Cerebellar cortex (tissue), 1 donor: ENCODE measurements at places on chromosomes 2 and 18.

GRCh38 chr2:135664623-135665068, 77.0 kb upstream of the UBXN4 start:
- no peak for DNase-seq

DNA sequence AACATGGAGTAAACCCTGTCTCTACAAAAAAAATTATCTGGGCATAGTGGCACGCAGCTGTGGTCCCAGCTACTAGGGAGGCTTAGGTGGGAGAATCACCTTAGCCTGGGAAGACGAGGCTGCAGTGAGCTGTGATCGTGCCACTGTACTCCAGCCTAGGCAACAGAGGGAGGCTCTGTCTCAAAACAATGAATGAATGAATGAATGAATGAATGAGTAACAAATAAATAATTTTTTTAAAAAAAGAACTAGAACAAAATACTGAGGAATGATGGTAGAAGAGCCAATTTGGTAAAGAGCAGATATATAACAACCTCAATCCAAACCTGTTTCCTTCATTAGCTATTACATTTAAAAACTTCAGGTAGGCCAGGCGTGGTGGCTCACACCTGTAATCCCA, 60.1 kb downstream of the STRN start:
- DNase-seq = no peak

DNA sequence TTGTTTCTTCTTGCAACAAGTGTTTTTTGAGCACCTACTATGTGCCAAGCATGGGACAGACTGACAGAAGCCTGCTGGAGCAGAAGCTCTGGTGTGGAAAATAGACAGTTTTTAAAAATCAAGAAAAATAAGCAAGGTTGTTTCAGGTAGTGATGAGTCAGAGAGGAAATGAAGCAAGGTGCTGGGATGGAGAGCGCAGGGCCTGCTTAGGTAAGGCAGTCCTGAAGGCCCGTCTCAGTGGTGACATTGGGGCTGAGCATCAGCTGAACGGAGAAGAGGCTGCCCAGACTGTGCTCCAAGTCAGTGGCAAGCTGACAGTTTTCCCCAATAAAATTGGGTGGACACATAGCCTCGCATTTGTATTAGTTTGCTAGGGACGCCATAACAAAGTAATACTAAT, 263.6 kb downstream of the SS18 start:
- no peak for DNase-seq

GRCh38 chr2:150716186-150716585, 228.7 kb upstream of the RND3 start:
- no peak for DNase-seq

- no peak for DNase-seq
These were observed 53.2 kb upstream of the SEC11C start for GRCh38 chr18:59086522-59086921.

DNA sequence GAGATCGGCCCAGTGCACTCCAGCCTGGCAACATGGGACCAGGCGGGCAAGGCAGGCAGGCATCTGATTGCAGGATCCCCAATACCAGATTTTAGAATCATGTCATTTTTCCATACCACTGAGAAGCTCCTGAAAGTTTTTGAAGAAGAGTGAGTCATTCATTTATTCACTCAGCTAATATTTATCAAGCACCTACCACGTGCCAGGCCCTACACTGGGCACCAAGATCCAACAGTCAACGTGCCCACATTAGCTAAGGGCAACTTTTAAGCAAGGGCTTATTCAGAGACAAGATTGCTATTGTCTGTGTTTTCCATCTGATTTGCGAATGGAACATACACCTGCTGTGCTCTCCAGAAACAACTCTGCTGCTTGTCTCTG, 126.8 kb upstream of the LGALSL start:
- DNase-seq = no peak

DNA sequence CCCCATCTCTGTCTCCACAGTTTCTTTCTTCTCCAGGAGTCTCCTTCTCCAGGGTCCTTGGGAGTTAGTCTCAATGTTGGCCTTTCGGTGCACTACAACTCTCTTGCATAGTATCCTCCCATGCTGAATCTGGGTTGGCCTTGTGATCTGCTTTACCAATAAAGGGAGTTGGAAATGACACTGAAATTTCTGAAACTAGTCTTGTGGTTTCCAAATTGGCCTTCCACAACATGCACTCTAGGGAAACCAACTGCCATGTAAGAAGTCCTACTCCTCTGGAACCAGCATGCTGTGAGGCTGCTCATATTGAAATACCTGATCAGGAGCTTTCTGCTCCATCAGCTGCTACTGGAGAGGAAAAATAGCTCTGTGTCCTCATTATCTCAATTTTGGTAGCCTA, 9.9 kb upstream of the ABHD3 start:
- no peak for DNase-seq

- DNase-seq = no peak
These were observed 132.7 kb downstream of the SCG2 start for GRCh38 chr2:223469270-223470046.

GRCh38 chr2:164976301-164976700, 21.0 kb upstream of the SLC38A11 start:
- no peak for DNase-seq

DNA sequence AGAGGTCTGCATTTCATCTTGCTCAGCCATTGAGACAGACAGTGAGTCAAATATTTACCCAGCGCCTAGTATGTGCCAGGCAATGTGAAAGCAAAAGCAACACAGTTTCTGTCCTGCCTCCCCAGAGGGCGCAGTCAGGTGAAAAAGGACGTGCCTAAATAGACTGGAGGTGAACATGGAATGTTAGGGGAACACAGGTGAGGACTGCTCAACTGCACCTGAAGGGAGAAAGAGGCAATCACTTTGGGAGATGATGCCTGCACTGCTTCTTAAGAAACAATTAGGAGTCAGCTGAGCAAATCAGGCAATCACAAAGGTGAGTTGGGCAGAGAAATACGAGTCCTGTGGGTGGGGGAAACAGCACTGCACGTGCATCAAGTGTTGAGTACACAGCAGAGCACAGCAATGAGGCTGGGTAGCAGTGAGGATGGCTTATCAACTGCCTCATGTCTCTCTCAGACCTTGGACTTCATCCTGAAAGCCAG, 218.3 kb upstream of the SMAD7 start:
- DNase-seq = peak; percentile 16

DNA sequence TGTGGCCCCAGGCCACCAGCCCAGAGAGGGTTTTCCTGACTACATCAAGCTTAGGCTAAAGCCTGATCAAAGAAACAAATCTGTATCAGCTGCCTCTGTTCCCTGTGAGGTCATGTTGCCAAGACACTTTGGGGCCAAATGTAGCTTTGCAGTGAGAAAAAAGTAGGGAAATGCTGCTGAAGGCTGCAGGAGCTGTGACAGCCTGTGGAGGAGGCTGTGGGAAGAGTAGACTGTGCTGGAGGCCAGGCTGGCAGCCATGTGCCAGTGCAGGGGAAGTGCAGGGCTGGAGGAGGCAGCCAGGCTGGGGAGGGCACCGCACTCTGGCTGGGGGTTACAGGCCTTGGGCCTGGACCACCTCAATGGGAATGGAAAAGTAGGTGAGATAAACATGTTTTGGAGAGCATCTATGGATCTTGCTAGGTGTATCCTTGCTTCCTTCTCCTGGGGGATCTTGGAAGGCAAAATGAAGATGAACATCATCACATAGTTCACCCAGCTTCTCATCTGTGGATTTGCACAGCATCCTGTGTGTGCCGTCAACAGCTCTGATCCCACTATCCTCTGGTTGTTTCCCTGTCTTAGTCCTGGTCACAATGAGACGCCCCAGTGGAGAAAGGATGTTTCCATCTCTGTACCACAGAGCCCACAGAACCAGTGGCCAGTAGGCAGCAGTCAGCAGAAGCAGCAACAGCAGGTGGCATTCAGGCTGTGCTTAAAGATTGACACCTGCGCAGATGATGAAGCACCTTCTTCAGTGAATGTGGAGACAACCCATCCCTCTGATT, 103.8 kb upstream of the COPS8 start:
- no peak for DNase-seq

DNA sequence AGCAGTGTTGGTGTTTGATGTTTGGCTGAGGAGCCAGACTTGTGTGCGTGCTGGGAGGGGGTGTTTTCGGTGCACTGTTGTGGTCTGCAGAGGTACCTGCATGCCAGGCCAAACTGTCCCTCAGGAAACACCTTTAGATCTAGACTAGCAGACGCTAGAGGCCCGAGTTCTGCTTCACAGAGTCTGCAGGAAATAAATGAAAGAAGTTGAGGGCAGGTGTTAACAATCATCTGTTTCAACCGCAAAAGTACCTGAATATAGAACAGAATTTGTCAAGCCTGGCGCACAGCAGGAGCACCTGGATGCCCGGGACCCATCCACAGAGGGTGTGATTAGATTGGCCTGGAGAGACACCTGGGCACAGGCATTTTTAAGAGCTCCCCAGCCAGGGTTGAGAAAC, 40.5 kb upstream of the REL start:
- DNase-seq = no peak

DNA sequence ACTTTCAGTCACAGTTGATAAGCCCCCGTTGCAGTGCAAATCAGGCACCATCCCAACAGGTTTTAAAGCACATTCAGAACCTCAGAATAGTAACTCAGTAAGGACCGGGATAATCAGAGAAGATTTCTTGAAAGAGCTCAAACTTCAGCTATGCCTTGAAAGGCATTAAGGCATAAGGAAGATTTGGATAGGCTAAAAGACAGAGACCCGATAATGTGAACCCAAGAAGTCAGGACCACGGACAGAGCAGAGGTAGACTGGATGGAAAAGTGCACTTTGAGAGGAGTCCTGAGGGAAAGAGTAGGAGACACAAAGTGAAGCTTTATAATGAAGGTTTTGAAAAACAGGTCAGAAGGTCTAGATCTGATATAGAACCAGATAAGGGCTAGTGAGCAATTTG, 36.9 kb upstream of the KLF7 start:
- no peak for DNase-seq

DNA sequence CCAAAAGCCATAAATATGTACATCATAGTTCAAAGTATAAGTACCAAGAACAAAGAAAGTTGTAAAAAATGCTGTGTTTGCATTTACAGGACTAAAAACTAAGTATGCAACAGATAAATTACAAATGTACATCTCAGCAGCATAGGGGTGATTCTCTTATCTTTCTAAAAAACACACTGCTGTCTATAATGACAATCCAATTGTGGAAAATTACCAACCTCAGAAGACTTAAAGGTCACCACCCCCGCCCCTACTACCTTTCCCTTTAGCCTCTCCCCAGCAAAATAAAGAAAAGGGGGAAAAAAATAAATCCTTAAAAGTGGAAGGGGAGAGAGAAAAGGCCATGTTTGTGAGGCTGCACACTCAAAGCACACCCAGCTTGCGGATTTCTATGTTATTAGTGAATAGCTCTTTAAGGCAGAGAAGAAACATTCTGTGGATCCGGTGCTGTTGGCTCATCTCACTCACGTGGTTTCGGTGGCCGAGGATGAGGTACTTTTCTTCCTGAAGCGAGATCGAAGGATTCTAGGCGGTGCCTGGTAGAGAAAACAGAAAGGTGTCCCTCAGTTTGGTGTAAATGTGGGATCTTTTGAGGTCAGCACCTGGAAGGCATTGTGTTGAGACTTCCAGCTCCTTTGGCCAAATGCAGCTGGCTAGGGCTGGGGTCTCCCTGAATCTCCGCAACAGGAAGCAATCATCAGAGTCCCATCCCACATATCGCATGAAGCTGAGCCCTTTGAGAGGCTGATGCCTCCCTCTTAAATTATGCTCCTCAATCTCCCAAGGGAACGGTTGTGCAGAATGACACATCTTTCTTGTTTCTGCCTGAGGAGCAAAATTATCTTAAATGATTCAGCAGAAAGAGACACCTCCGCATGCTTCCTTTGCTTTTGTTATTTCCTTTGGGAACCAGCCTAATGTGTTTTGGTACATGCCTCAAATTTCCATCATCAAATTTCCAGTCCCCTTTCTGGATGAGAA, 17.6 kb downstream of the MRPL35 start:
- DNase-seq = no peak

- DNase-seq = no peak
These were observed 86.2 kb downstream of the METTL8 start for GRCh38 chr2:171347591-171348032.

DNA sequence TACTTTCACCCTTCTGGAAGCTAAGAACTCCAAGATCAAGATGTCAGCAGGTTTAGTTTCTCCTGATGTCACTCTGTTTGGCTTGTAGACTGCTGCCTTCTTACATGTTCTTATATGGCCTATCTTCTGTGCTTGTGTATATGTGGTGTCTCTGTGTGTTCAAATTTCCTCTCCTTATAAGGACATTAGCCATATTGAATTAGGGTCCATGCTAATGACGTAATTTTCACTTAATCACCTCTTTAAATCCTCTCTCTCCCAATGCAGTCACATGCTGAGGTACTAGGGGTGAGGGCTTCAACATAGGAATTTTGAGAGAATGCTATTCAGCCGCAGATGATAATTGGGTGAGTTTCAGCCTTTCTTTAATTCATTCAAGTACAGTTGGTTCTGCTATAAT, 458.3 kb upstream of the SYT4 start:
- DNase-seq = no peak
